ENCODE measurements at places on chromosomes 6 and 20. TPM values are rescaled to one million over a fixed set of nuclear protein-coding genes. Genes with fewer than 3 reads are reported as not detected.

- no peak overlapping the region for H3K27ac ChIP-seq
- H3K4me3 ChIP-seq = no peak overlapping the region
- H3K27me3 ChIP-seq = no peaks in the 10 kb centered on the region
- peaks cover 13% of the 10 kb centered on the region for H3K4me1 ChIP-seq
- H3K36me3 ChIP-seq = no peaks in the 10 kb centered on the region
These were observed 386.6 kb downstream of the NKAIN2 start for GRCh38 chr6:124190256-124190655.

- H3K4me1 ChIP-seq = no peaks in the 10 kb centered on the region
- no peak overlapping the region for H3K4me3 ChIP-seq
- no peaks in the 10 kb centered on the region for H3K36me3 ChIP-seq
- H3K27ac ChIP-seq = no peak overlapping the region
These were observed 7.9 kb downstream of the WFDC3 start for GRCh38 chr20:45783656-45784294.

GRCh38 chr6:127816643-127817042 lies 84.2 kb downstream of the THEMIS start:
- no peak overlapping the region for H3K27ac ChIP-seq
- H3K36me3 ChIP-seq = no peaks in the 10 kb centered on the region
- no peaks in the 10 kb centered on the region for H3K27me3 ChIP-seq
- DNase-seq = no peak

GRCh38 chr6:166830891-166831363 lies 125.4 kb downstream of the RNASET2 start:
- no peaks in the 10 kb centered on the region for H3K4me1 ChIP-seq
- H3K27ac ChIP-seq = no peak overlapping the region
- H3K4me3 ChIP-seq = no peak overlapping the region
- no peak for DNase-seq
- no peaks in the 10 kb centered on the region for H3K27me3 ChIP-seq
- H3K36me3 ChIP-seq = no peaks in the 10 kb centered on the region

Gene IL17F
- total RNA-seq = not detected

Gene HLA-DMB
- not detected for total RNA-seq

DNA sequence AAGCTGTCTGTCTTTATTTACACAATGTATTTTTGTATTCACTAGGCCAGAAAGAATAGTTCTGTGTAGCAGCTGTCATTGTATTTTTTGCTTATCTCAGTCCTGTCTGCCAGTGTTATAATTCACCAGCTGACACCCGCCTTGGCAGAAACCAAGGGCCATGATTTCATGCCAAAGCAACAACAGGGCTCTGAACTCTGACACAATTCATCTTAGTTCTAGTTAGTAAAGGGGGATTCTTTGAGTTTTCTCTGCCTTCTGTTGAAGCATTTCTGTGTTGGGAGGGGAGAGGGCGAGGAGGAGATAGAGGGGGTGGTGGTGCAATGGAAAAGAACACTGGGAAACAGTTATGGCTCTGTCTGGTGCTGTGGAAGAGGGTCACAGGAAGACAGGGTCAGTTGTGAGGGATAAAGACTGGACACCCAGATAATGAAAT lies 684.6 kb upstream of the MARCKS start:
- H3K4me1 ChIP-seq = no peaks in the 10 kb centered on the region
- H3K27ac ChIP-seq = no peak overlapping the region
- no peaks in the 10 kb centered on the region for H3K27me3 ChIP-seq
- H3K4me3 ChIP-seq = no peak overlapping the region
- DNase-seq = no peak

GRCh38 chr6:140101818-140102217 lies 727.4 kb upstream of the CITED2 start:
- no peaks in the 10 kb centered on the region for H3K27me3 ChIP-seq
- no peaks in the 10 kb centered on the region for H3K36me3 ChIP-seq
- H3K27ac ChIP-seq = no peak overlapping the region
- DNase-seq = no peak

Gene NXT1
- 34.1 TPM for total RNA-seq

DNA sequence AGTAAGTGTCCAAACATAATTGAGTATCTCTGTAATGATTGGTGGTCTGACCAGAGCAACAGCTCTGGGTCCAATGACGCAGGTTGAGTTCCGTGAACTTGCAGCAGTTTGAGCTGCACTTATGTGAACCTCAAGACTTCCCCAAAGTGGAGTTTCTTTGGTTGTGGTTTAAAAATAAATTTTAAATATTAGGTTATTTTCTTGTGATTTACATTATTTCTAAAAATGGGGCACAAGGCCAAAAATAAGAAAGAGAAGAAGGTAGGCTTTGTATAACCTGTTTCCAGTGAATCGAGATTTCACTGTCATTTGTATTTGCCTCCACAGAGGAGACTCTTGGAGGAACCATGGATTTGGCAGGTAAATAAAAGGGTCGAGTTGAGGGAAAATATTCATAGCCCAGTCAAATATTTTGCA lies 166.4 kb upstream of the ZNF217 start:
- no peak overlapping the region for H3K4me3 ChIP-seq
- H3K27me3 ChIP-seq = no peaks in the 10 kb centered on the region
- peaks cover 40% of the 10 kb centered on the region for H3K4me1 ChIP-seq
- no peak overlapping the region for H3K27ac ChIP-seq

DNA sequence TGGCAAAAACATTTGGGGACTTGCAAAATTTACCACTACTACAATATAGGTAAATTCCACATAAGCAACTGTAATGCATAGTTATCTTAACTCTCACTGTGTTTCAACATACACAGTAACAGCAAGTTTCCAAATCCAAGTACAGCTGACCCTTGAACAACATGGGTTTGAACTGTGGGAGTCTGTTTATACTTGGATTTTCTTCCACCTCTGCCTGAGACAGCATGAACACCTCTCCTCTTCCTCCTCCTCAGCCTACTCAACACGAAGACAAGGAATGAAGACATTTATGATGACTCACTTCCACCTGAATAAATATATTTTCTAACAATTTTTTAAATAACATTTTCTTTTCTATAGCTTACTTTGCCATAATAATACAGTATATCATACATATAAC lies 25.6 kb downstream of the MAN1A1 start:
- no peak for DNase-seq
- H3K36me3 ChIP-seq = no peaks in the 10 kb centered on the region
- H3K4me1 ChIP-seq = 0 out of 2 replicates have a peak, but pooled peaks cover 4% of the 10 kb centered on the region
- H3K4me3 ChIP-seq = no peak overlapping the region
- no peaks in the 10 kb centered on the region for H3K27me3 ChIP-seq

Gene HRH3
- not detected for total RNA-seq

Data from Caco-2 (cell line).